ENCODE measurements at places on chromosomes 12 and 14.

- no peaks in the 10 kb centered on the region for H3K4me1 ChIP-seq
- DNase-seq, result peak; percentile 64
- no peaks in the 10 kb centered on the region for H3K36me3 ChIP-seq
- H3K27ac ChIP-seq, result no peak overlapping the region
- H3K27me3 ChIP-seq, result no peaks in the 10 kb centered on the region
Observed at GRCh38 chr12:111181143-111181726, 187.7 kb downstream of the PHETA1 start.

- H3K36me3 ChIP-seq, result no peaks in the 10 kb centered on the region
- H3K4me3 ChIP-seq, result no peak overlapping the region
- no peaks in the 10 kb centered on the region for H3K4me1 ChIP-seq
- no peak for DNase-seq
- H3K27ac ChIP-seq, result no peak overlapping the region
Observed at GRCh38 chr12:9260931-9261330, 52.7 kb upstream of the PZP start.

DNA sequence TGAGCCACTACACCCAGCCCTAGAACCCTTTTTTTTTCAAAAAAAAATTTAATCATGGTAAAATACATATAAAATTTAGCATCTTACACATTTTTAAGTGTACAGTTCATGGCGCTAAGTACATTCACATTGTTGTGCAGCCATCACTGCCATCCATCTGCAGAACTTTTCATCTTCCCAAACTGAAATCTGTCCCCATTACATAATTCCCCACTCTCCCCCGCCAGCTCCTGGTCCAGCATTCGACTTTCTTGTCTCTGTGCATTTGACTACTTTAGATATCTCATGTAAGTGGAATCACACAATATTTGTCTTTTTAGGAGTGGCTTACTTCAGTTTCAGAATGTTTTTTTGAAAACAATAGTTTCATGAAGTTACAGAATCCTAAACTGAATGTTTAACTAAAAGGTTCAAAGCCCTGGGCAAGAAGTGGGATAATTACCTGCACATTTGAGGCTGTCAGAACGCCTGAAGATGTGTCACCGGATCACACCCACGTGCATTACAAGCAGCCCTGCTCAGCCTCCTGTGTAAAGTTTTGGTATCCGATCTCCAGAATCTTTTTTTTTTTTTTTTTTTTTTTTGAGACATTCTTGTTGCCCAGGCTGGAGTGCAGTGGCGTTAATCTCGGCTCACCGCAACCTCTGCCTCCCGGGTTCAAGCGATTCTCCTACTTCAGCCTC, 12.7 kb downstream of the EML1 start:
- H3K36me3 ChIP-seq, result no peaks in the 10 kb centered on the region
- peaks cover 13% of the 10 kb centered on the region for H3K4me1 ChIP-seq

GRCh38 chr14:99816217-99816616, 23.0 kb downstream of the EML1 start:
- H3K27me3 ChIP-seq, result no peaks in the 10 kb centered on the region
- H3K4me1 ChIP-seq, result no peaks in the 10 kb centered on the region
- no peak for DNase-seq
- H3K27ac ChIP-seq, result no peak overlapping the region

DNA sequence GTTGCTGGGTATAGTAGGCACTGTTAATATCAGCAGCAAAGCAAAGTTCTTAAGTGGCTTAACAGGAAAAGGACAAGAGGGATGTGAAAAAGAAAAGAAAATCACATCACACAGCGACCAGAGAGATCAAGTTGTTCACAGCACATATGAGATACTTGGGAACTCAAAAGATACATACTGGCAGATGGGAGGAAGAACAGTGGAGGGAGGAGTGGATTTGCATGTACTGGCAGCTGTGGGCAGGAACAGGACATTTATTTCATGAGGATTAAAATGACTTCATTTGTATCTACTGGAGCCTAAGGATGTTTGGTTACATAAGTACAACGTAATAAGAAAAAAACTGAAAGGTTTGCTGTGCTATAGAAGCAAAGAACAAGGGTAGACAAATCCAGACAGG, 136.5 kb upstream of the IFNG-AS1 start:
- no peak for DNase-seq
- H3K27ac ChIP-seq, result no peak overlapping the region
- no peak overlapping the region for H3K4me3 ChIP-seq
- no peaks in the 10 kb centered on the region for H3K4me1 ChIP-seq
- no peaks in the 10 kb centered on the region for H3K27me3 ChIP-seq

GRCh38 chr14:58626431-58626831, 11.3 kb upstream of the DACT1 start:
- no peak overlapping the region for H3K27ac ChIP-seq
- no peaks in the 10 kb centered on the region for H3K4me1 ChIP-seq
- no peak for DNase-seq
- H3K36me3 ChIP-seq, result no peaks in the 10 kb centered on the region

GRCh38 chr12:21678959-21679358, 21.3 kb upstream of the LDHB start:
- no peaks in the 10 kb centered on the region for H3K27me3 ChIP-seq
- DNase-seq, result no peak
- H3K27ac ChIP-seq, result no peak overlapping the region
- no peak overlapping the region for H3K4me3 ChIP-seq
- no peaks in the 10 kb centered on the region for H3K4me1 ChIP-seq

Measured in uterus (tissue), 4 donors.